Fibroblast of villous mesenchyme (primary cell): ENCODE measurements at places on chromosomes 2 and 18. TPM values are rescaled to one million over a fixed set of nuclear protein-coding genes. Genes with fewer than 3 reads are reported as not detected.

The TBC1D8 gene
- total RNA-seq = 10.6 and 13.4 TPM in 2 replicates

The FTCDNL1 gene
- 0.32 and 0.43 TPM in 2 replicates for total RNA-seq

The CNRIP1 gene
- 24.6 and 25.1 TPM in 2 replicates for total RNA-seq

The GRP gene
- total RNA-seq = 0.32 TPM in 1 of 2 replicates, not detected in the other

The HOXD1 gene
- total RNA-seq = under 0.01 and 0.32 TPM in 2 replicates

The NGEF gene
- total RNA-seq = under 0.01 and 0.86 TPM in 2 replicates

The FSHR gene
- total RNA-seq = not detected in 2 replicates

The TMEM247 gene
- 0.32 TPM in 1 of 2 replicates, not detected in the other for total RNA-seq

The C1GALT1C1L gene
- 0.86 and 1.3 TPM in 2 replicates for total RNA-seq

The ARHGAP28 gene
- total RNA-seq = 6.0 and 7.1 TPM in 2 replicates

The HADHB gene
- 80.5 and 106 TPM in 2 replicates for total RNA-seq

The LYG2 gene
- not detected in 2 replicates for total RNA-seq

The PLCL1 gene
- total RNA-seq = 0.43 and 0.64 TPM in 2 replicates

The CD207 gene
- total RNA-seq = not detected in 2 replicates

The PTPRN gene
- total RNA-seq = 0.86 and 0.97 TPM in 2 replicates

The TSGA10 gene
- 1.9 and 3.0 TPM in 2 replicates for total RNA-seq

The PTCD3 gene
- 63.1 and 110 TPM in 2 replicates for total RNA-seq

The ABCB11 gene
- total RNA-seq = under 0.01 TPM in 1 of 2 replicates, not detected in the other

The ANTXR1 gene
- total RNA-seq = 188 and 206 TPM in 2 replicates

The UGT1A3 gene
- not detected in 2 replicates for total RNA-seq

The DHX57 gene
- total RNA-seq = 22.5 and 28.9 TPM in 2 replicates

The CEBPZOS gene
- total RNA-seq = 14.8 and 19.4 TPM in 2 replicates

The PSTPIP2 gene
- 8.7 and 21.2 TPM in 2 replicates for total RNA-seq

The SLC23A3 gene
- total RNA-seq = 0.64 and 0.86 TPM in 2 replicates

The TNS1 gene
- total RNA-seq = 127 and 147 TPM in 2 replicates

The XDH gene
- total RNA-seq = 0.32 and 0.43 TPM in 2 replicates

The GKN1 gene
- total RNA-seq = under 0.01 and 0.32 TPM in 2 replicates

The CDK5R2 gene
- not detected in 2 replicates for total RNA-seq

The FNDC4 gene
- total RNA-seq = 8.6 and 11.6 TPM in 2 replicates

The POTEJ gene
- not detected in 2 replicates for total RNA-seq

The CELF4 gene
- not detected in 2 replicates for total RNA-seq

The GKN2 gene
- not detected in 2 replicates for total RNA-seq

The ACMSD gene
- total RNA-seq = not detected in 2 replicates

The RABL2A gene
- total RNA-seq = 7.8 and 8.1 TPM in 2 replicates

The GALR1 gene
- not detected in 2 replicates for total RNA-seq

The EVX2 gene
- under 0.01 TPM in 1 of 2 replicates, not detected in the other for total RNA-seq

The EHD3 gene
- 48.8 and 59.6 TPM in 2 replicates for total RNA-seq

The ALPI gene
- total RNA-seq = not detected in 2 replicates

The ITGB6 gene
- total RNA-seq = under 0.01 TPM in 1 of 2 replicates, not detected in the other

The CNNM4 gene
- total RNA-seq = 3.9 and 5.6 TPM in 2 replicates

The MZT2B gene
- 141 and 246 TPM in 2 replicates for total RNA-seq

The TRIM43 gene
- total RNA-seq = under 0.01 TPM in 1 of 2 replicates, not detected in the other

The DSG3 gene
- total RNA-seq = under 0.01 TPM in 2 replicates

The REEP1 gene
- under 0.01 TPM in 1 of 2 replicates, not detected in the other for total RNA-seq

The SERPINB2 gene
- 18.0 and 22.9 TPM in 2 replicates for total RNA-seq

The GAD1 gene
- 0.32 TPM in 1 of 2 replicates, not detected in the other for total RNA-seq

The ZNF804A gene
- total RNA-seq = 5.8 and 10.8 TPM in 2 replicates

The DTNA gene
- 6.8 and 18.1 TPM in 2 replicates for total RNA-seq

The AOX1 gene
- 17.7 and 57.4 TPM in 2 replicates for total RNA-seq

The LRP2 gene
- under 0.01 TPM in 2 replicates for total RNA-seq

The SULT1C3 gene
- not detected in 2 replicates for total RNA-seq

The MPHOSPH10 gene
- 17.1 and 18.1 TPM in 2 replicates for total RNA-seq

The B3GNT2 gene
- 19.0 and 26.3 TPM in 2 replicates for total RNA-seq
